AG09309 (cell line): ENCODE measurements at places on chromosomes 6 and 20.

GRCh38 chr20:63268256-63268655 is 4.4 kb upstream of the ARFGAP1 start:
- DNase-seq = no peak

- DNase-seq = no peak
Measured at GRCh38 chr6:125236536-125237327, 65.0 kb downstream of the HDDC2 start.

- no peak for DNase-seq
Measured at GRCh38 chr20:62808211-62808865, 3.7 kb downstream of the OGFR start.

GRCh38 chr6:81144346-81144745 is 608.1 kb downstream of the TENT5A start:
- DNase-seq = no peak

DNA sequence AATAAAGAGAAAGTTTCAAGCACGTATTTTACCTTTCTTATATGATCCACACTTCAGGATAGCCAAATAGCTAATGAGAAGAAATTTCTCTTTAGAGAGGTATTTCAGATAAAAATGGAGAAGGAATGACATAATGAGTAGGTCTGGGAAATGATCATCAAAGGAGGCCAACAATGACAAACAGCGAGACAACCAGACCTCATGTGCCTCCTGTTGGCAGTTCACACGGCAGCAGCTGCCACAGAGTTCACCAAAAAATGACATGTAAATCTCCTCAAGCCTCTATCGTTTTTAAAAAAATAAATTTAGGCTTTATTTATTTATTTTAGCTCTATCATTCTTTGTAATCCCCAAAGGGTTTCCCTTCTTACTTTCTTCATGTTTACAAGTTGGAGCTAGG is 47.7 kb downstream of the SLC2A12 start:
- no peak for DNase-seq

GRCh38 chr6:119237177-119237715 is 112.3 kb downstream of the MAN1A1 start:
- no peak for DNase-seq

GRCh38 chr20:59666586-59666985 is 62.2 kb downstream of the PHACTR3 start:
- DNase-seq = no peak

GRCh38 chr20:50595988-50596693 is 86.0 kb downstream of the PTPN1 start:
- no peak for DNase-seq

GRCh38 chr20:61588411-61589385 is 336.6 kb downstream of the CDH4 start:
- DNase-seq = peak; percentile 74

- DNase-seq = peak; percentile 78
Measured at GRCh38 chr20:49928411-49929141, 7.6 kb upstream of the RNF114 start.

DNA sequence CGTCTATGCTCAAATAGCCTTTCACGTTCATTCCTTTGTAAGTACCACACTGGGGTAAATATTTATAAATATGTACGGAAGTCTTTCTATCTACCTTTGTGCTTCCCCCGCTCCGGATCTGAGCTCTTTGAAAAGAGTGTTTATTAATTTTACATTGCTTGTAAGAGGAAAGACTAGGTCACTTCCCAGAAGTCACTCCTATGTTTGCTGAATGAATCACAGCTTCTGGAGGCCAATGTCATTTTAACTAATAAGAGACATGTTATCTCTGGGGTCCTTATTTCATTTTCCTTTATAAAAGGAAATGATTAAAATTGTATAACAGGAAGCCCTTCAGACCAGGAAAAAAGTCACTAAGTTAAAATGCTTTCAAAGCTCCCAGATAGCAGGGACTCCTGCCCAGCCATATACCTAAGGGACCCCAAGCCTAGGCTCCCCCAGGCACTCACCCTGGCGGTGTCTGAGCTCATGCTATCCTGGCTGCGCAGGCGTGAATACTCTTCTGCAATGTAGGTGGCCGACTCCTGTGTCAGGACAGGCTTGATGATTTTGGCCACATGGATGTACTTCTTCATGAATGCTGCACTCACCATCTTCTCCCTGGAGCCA is 12.6 kb downstream of the MCM3 start:
- DNase-seq = no peak

DNA sequence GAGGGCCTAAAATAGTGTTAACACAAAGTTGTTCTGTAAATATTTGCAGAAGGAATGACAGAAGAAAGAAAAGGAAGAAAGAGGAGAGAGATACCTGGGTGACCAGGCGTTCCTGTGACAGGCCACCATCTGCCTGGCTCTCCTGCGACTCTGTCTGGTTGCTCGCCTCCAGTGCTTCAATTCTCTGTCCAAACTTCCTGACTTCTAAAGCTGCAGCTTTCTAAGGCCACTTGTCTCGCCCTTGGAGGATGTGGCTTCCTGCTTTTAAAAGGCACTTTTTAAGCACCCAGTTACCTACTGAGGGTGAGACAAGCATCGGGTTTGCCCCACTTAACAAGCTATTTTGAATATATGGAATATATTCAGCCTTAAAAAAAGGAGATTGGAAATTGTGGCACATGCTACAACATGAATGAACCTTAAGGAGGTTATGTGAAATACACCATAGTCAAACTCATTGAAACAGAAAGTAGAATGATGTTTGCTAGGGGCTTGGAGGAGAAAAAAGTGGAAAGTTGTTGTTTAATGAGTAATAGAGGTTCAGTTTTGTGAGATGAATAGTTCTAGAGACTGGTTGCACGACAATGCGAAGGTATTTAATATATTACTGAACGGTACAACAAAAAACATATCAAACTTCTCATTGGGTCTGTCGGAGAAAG is 32.8 kb downstream of the VIP start:
- no peak for DNase-seq

GRCh38 chr6:155130161-155130853 is 133.5 kb upstream of the CLDN20 start:
- no peak for DNase-seq

DNA sequence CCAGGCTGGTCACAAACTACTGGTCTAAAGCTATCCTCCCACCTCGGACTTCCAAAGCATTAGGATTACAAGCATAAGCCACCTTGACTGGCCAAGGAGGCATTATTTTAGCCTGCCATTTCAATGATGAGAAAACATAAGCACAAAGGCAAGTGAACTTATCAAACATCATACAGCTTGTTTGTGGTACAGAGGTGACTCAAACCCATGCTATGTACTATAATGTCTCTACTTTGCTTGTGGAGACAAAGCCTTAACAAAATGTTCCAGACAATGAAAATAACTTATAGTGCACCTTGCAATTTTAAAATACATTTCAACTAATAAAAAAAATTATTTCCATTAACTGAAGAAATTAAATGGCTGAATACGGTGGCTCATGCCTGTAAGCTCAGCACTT is 26.2 kb downstream of the HDAC2 start:
- DNase-seq = no peak

GRCh38 chr6:19391926-19392325 is 445.2 kb upstream of the ID4 start:
- DNase-seq = no peak

- no peak for DNase-seq
Measured at GRCh38 chr6:56050530-56051201, 175.3 kb upstream of the BMP5 start.

DNA sequence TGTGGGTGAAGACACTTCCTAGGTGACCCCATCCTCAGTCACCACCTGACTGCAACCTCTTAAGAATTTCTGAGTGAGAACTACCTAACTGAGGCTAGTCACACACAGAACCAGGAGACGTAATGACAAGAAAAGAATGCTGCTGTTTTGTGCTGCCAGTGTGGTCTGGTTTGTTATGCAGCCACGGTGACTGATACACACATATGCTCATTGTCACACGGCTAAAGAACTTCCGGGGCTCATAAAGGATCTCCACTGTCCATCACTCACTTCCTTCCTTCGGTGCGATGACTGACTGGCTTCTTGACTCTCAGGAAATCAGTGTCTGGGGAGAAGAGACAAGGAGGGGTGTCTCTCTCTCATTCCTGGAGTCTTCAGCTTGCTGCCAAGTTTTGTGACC is 88.0 kb downstream of the SLC24A3 start:
- no peak for DNase-seq

- no peak for DNase-seq
Measured at GRCh38 chr6:37675606-37676005, 22.1 kb downstream of the MDGA1 start.

DNA sequence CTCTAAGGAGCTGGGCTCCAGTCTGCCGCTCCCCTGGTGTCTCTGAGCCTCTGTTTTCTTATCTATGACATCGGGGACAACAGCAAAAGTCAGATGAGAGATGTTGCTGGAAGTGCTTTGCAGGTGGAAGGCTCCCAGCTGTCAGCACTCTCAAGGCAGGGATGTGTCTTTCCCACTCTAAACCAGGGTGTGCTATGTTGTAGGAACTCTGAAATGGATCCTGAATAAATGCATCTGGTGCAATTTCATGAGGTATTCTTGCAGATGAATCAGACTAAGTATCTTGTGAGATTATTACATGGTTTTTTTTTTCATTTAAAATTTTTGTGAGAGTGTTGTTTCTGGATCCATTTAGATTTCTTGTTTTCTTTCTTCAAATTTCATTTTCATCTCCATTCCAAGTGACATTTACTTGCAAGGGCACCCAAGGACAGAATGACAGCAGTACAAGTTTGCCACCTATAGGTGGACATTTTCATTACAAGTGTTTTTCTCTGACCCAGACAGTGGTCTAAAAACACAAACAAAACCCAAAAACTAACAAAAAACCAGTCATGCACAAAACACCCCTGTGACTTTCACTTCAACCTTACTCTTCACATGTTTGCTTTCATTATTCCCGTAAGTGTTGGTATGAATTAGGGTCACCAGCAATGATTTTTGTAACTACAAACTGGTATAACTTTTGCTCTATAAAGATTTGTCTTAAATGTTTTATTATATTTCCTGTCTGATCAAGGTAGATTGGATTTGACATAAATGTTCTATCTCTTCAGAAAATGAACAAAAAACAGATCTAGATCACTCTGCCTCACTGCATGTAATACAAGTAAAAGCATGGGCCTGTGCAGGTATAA is 14.7 kb upstream of the SIM1 start:
- DNase-seq = no peak
